Stimulated activated CD4-positive, alpha-beta T cell treated with anti-CD3 and anti-CD28 coated beads, Interleukin-4, amount 100 ng/mL, for 24 hours (primary cell): ENCODE measurements at places on chromosomes 4 and X.

- DNase-seq = no peak
These were observed 600.5 kb downstream of the PCDH18 start for GRCh38 chr4:136931781-136932180.

- peak; percentile 3 for DNase-seq
These were observed 177.8 kb upstream of the ATP6AP2 start for GRCh38 chrX:40402831-40403533.

- DNase-seq = no peak
These were observed 98.5 kb upstream of the INPP4B start for GRCh38 chr4:142944565-142944964.

DNA sequence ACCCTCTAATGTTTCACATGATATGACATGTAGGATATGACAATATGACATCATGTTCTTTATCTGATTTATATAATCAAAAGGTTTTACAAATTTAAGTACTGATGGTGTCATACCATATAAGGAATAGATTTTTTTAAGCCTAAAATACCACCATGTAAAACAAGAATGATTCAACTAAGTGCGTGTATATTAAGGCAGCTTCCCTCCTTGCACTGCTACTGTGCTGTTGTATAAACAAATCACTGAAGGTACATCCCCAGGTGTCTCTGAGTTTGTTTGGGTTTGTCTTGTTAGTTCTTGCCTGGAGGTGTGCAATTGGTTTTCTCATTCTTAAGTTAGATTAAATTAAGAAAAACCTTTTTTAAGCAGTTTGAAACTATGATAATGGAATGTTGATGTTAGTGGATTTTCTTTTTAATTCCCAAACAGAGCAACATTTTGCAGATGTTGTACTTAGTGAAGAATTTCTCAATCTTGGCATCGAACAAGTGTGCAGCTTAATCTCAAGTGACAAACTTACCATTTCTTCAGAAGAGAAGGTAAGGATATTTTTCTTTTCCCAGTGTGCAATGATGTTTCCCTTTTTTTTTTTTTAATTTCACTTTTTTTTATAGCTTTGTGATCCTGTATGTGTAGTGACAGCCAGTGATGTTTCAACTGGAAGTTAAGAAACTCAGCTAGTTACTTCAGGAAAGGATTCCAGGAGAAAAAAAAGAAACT is 33.4 kb upstream of the MSMO1 start:
- DNase-seq = no peak

DNA sequence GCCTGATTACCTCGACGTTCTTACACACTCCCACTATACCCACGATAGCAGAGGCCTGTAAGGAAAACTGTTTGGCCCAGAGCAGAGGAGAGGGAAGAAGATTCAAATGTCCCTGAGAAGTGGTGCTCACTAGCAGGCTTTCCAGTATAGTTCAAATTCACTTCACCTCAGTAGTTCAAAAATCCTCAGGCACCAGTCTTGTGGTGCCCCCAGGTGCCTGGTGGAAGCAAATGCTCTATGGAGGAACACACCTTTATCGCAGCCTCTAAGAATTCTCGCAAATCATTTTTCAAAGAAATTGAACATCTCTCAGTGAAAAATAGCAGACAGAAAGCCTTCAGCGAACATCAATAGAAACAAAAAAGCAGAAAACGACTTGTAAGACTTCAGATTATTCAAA is 12.2 kb upstream of the MTMR1 start:
- DNase-seq = no peak

DNA sequence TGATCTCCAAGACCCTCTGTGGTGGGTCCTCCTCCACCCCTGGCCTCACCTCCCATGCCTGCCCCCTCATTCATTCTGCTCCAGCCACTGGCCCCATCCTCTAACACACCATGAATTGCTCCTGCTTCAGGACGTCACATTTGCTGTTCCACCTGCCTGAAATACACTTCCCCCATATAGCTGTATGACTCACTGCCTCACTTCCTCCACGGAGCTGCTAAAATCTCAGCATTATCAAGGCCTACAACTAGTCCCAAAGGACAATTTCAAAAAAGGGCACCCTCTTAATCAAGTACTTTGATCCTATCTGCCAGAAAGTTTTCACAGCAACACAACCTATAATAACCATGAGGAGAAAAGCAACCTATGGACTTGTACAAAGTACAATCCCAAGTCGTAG is 43.6 kb upstream of the PHOX2B start:
- no peak for DNase-seq

DNA sequence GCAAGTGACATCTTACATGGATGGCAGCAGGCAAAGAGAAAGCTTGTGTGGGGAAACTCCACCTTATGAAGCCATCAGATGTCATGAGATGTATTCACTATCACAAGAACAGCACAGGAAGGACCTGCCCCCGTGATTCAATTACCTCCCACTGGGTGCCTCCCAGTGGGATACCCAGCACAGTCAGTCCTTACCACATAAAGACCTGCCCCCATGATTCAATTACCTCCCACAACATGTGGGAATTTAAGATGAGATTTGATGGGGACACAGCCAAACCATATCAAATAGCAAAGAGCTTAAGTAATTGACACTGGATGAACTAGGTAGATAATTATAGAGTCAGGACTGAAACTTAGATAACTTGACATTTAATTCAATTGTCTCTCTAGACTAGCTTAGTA is 85.6 kb downstream of the SLIT2 start:
- no peak for DNase-seq

DNA sequence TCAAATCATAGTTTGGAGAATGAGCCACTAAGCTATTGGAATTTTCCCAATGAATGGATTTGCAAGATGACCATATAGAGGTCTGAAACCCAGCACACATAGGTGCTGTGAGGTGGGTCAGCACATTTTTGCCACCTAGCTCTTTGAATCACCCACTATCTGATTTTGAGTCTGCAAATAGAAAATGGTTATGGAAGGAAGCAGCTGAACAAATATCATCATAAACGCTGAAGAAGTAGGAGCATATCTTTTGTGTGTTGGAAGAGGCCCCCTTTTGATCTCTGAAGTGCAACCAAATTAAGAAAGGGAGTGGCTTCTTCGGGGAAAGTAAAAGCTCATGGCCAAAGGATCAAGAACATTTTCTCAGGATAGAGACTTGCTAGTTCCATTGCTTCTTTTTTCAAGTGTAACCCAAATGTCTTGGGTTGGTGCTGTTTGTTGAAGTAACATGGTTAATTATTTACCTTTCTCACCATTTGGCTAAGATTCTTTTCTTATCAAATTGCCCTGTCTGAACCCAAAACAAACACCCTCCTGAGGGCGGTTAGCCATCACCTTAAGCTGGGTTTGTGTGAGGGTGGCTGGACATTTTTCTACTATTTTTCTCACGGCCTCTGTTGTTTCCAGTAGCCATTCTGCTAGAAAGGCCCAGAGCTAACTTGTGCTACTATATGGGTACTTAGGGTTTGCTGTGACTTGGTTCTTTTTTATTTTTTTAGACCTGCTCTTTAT is 18.4 kb upstream of the SORBS2 start:
- no peak for DNase-seq

- no peak for DNase-seq
These were observed 165.1 kb downstream of the CFAP299 start for GRCh38 chr4:80500613-80501012.

- DNase-seq = no peak
These were observed 1.6 kb upstream of the F8 start for GRCh38 chrX:155023907-155024833.

GRCh38 chr4:87465739-87466366 is 43.5 kb downstream of the NUDT9 start:
- no peak for DNase-seq

DNA sequence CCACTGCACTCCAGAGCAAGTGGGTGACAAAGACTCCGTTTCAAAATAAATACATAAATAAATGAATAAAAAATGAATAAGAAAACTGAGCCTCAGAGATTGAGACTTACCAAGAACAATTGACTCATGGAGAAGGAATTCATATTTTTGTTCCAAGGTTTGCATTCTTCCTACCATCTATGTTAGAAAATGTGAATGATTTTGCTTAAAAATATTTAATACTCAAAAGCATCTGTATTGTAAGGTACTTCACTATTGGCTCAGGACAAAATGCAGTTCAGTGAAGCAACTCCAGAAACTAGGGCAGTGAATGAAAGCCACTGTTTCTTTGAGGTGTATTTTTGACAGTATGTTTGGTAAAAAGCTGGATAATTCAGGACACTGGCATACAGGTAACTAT is 54.1 kb downstream of the XAGE2 start:
- no peak for DNase-seq
